CMK (cell line): ENCODE measurements at places on chromosomes 2 and 18.

GRCh38 chr2:80288576-80288975, 16.0 kb downstream of the LRRTM1 start:
- no peak for DNase-seq

GRCh38 chr2:43513216-43513615, 82.6 kb downstream of the THADA start:
- no peak for DNase-seq

- no peak for DNase-seq
These were observed 85.3 kb upstream of the RANBP2 start for GRCh38 chr2:108634011-108634410.

- DNase-seq = no peak
These were observed 20.6 kb downstream of the FER1L5 start for GRCh38 chr2:96663177-96663576.

- no peak for DNase-seq
These were observed 68.3 kb downstream of the IL1R2 start for GRCh38 chr2:102060047-102060446.

- no peak for DNase-seq
These were observed 38.9 kb upstream of the B3GNT2 start for GRCh38 chr2:62156861-62157496.

DNA sequence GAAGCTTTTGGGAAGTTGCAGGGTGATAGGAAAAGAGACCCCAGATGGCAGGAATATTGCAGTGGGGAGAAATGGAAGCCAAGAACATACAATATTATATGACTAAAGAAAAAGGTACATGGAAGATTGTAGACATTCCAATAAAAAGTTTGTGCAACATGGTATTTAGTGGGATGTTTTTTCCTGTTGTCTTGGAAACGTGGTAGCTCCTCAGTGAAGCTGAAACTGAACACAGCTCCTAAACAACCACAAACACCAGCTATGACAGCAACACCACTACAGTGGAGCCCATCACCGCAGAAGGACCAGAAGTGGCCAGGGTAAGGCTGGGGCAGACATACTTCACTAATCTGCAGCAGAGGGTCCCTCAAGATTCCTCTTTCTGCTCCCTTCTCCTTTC, 246.8 kb downstream of the CDH20 start:
- no peak for DNase-seq

DNA sequence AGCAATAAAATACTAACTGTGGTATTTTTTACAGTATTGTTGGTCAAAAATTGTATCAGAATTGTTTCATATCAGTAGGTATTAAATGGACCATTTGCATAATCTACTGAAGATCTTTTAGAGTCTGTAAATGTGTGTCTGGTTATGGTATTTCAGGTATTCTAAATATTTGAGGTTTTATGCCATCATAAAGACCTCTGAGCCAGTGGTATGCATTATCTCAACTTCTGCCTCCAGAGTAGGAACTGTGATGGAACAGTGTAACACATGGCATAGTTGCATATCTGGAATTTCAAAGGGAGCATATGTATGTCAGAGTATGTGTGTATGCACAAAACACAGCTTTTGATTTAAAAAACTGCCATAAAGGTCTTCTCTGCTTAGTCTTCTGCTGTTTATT, 15.4 kb downstream of the GREB1L start:
- DNase-seq = no peak

DNA sequence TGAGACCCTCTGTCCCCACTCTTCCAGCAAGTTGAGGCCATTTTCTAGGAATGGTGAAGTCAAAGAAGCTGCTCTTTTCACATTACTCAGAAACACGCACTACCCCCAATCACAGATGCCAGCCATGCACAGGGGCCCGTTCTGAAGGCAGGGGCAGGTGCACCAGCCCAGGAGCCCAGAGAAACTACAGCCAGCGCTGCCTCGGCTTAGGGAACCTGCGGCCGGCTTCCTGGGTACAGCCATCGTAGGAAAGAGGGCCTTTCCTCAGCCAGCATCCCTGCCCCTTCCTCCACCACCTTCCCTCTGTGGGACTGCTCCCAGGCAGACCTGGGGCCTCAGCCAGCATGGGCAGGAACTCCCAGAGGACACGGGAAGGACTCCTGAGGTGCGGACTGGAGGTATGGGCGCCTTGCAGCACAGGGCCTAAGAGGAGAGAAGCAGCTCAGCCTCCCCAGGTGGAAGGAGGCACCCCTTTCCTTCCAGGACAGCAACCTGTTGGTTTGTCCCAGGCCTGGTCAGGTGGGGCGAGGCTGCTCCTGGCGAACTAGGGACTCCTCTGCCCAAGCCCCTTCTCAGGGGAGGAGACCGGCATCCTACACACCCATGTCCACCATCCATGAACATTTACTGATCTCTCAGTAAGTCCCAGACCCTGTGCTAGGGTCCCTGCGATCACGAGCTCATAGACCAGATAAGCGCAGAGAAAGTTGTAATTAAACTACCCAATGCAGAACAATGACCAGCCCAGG, 99.0 kb upstream of the ID2 start:
- DNase-seq = no peak

- DNase-seq = peak; percentile 75
These were observed 3.0 kb downstream of the ADCY3 start for GRCh38 chr2:24917086-24917485.

DNA sequence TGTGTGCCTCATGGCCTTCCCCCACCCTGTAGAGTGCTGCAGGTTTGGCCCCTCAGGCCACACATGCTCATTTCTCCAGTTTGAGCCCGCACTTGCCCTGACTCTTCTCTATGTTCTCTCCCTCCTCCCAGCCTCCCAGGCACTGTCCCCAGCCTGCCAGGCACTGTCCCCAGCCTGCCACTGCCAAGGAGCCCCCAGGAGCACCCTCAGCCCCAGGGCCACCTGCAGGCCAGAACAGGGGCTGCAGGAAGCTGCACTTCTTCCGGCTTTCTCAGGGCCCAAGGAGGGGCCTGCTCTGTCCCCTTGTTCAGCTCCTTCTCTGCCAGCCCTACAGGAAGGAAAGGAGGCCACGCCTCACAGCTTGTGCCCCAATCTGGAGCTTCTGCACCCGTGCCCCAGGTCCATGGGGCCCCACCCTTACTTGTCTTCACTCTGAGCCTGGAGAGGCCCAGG, 31.6 kb downstream of the CYP26B1 start:
- DNase-seq = peak; percentile 15

- no peak for DNase-seq
These were observed 409.2 kb upstream of the NRP2 start for GRCh38 chr2:205273148-205273547.

DNA sequence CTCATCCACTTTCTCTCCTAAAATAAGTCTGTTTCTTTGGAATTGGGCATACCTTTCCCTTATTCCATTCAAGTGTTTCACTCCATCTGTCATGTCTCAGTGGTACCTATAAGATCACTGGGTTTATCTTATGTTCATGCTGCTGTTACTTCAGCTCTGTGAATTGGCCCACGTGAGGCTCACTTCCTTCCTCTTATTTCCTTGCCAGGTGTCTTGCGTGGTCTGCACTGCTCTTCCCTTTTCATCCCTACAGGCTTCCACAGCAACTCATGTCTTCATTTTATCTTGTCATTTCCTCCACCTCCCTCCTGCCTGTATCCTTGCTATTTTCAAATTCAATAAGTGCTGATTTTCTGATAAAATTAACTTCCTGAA, 159.1 kb upstream of the ALPP start:
- DNase-seq = no peak

- DNase-seq = no peak
These were observed 10.7 kb upstream of the MRO start for GRCh38 chr18:50830544-50830943.

GRCh38 chr18:21100146-21100545, 11.5 kb downstream of the ROCK1 start:
- no peak for DNase-seq

- DNase-seq = no peak
These were observed 970 bp upstream of the KCNG2 start for GRCh38 chr18:79796531-79797405.

DNA sequence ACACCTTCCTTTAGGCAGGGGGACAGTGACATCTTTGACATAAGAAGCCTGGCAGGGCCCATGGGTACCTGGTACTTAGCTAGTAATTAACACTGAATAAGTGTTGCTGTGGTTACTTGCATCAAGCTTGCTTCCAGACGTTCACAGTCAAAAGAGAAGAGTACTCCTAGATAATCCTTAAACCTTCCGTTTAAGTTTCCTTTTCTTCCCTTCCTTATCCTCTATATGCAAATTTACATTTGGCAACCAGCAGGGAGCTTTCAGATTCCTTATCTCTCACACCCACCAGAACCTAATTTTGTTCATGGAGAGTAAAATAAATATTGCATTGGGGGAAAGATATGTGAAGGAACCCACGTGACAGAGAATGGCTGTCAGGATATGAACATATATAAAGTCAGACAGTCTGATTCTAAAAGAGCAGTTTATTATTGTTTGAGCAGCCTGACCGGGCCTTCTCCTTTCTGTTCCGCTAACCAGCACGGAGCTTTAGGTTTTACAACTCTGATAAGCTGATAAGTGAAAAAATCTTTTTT, 7.8 kb upstream of the RAB31 start:
- DNase-seq = no peak

- no peak for DNase-seq
These were observed 51.3 kb downstream of the NRP2 start for GRCh38 chr2:205733648-205734047.

- DNase-seq = no peak
These were observed 11.6 kb downstream of the OXER1 start for GRCh38 chr2:42752314-42752713.

GRCh38 chr18:9612977-9613376, 1.4 kb downstream of the PPP4R1 start:
- no peak for DNase-seq

DNA sequence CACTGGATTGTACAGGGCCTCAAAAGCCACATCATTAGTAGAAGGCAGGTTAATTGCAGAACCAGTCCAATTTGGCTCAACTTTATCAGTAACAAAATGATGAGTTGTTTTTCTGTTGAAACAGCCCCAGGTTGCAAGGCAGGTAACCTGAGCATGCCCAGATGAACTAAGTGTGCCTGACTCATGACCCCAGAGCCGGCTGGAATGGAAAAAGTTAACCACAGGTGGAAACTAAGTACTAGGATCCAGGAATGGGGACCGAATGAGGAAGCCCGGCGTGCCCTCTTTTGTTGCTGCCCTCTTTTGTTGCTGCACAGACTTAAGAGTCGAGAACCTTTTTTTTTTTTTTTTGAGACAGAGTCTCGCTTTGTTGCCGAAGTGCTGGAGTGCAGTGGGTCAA, 79.5 kb upstream of the YWHAQ start:
- no peak for DNase-seq

DNA sequence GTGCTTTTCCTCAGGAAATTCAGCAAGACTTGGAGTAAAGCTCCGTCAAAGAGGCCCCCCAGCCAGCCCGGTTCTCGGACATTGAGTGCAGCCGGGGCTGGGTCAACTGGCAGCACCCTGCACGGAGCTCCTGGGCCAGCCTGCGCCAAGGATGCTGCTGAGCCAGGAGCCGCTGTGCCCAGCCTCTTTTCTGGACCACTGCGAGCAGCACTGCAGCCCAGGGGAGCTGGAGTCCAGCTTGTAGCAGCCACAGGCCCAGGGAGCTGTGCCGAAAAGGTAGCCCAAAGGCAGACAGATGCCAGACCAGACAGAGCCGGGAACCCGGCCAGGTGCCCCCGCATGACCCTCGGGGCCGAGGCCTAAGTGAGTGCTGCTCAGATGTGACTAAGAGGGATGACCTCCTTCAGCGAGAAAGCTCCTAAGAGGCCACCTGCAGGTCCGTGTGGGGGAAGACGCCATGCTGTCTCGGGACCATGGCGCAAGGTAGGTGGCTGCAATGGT, 7.3 kb downstream of the CLHC1 start:
- DNase-seq = no peak

DNA sequence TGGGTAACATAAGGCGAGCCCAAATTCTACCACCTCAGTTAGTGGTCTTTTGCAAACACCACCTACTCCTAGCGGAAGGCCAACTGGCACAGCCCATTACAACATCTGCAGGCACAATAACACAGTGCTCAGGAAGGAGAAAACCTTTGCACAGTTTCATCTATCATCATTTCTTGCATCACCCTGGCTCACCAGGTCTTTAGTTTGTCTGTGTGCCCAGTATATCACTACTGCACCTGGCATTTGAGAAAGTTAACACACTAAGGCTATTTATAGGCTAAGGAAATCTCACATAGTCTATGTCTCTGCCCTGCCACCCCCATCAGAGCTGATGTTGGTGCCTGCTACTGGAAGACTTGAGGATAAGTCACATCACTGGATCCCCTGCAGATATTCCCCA, 484.0 kb downstream of the SATB2 start:
- no peak for DNase-seq

GRCh38 chr2:196884368-196884767, 42.1 kb downstream of the PGAP1 start:
- no peak for DNase-seq

DNA sequence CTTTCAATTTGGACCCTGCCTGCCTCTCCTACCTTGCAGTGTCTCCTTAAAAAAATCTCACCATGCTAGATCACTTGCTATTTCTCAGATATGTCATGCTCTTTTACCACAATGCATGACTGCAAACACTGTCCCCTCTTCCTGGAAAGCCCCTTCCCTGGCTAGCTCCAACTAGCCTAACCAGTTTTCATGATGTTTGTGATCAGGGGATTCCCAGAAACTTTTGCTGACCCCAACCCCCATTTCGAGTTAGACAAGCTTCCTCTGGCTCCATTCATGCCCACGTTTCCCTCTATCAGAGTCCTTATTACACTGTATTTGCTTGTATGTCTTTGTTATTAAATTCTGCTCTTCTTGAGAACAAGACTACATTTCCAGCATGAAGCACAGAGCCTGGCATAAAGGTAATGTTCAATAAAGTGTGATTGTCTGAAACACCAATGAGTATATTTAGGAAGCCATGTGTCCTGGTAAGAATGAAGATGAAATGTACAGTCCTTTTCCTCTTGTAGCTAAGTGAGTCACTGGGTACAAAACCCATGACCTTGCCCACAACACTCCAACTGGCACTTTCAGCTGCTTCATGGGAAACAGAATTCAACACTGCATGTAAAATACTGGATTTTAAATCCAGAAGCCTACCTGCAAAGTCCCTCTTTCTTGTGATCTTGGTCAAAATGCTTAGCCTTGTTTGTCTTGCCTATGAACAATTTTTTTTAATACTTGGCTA, 62.0 kb upstream of the ATL2 start:
- DNase-seq = no peak

GRCh38 chr2:42545023-42545721, 23.3 kb upstream of the MTA3 start:
- no peak for DNase-seq

GRCh38 chr18:76318607-76319006, 176.4 kb downstream of the ZNF516 start:
- DNase-seq = no peak

DNA sequence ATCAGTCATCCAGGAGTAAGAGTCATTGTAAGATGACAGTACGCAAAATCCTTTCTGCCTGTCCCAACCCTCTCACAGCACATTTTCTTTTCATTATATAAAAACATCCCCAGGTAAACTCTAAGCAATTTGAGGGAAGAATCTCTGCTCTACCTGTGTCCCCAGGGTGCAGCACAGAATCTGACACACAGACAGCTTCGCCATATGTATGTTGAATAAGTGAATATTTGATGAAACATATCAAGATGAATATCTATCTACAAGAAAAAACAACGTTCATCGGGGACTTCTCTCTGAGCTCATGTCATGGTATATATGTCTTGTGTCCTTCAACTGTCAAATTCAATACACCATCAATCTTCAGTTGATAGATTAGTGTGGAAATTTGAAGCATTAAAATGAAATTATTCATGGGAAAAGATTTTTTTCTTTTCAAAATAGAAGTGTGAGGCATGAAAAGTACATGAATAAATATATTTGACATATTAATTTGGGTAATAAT, 94.5 kb upstream of the KYNU start:
- no peak for DNase-seq
